ENCODE measurements at places on chromosomes 1 and 21.

DNA sequence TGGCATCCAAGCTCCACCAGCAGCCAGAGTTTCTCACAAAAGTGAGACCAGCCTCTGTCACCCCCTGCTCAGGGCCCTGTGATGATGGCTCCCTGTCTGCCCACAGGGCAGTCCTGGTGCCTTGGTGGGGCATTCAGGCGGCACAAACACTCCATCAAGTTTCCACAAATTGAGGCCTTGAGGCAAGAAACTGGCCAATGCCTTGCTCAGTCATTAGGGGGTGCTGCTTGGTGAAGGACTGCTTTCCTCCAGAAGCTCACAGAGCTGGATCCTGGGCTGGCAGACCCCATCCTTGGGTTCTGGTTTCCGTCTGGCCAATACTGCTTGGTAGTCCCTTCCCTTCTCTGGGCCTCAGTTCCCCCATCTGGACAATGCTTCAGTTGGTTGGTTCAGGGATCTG lies 12.5 kb upstream of the AHDC1 start:
- peaks cover 12% of the 10 kb centered on the region for H3K27me3 ChIP-seq
- peaks cover 13% of the 10 kb centered on the region for H3K4me1 ChIP-seq

DNA sequence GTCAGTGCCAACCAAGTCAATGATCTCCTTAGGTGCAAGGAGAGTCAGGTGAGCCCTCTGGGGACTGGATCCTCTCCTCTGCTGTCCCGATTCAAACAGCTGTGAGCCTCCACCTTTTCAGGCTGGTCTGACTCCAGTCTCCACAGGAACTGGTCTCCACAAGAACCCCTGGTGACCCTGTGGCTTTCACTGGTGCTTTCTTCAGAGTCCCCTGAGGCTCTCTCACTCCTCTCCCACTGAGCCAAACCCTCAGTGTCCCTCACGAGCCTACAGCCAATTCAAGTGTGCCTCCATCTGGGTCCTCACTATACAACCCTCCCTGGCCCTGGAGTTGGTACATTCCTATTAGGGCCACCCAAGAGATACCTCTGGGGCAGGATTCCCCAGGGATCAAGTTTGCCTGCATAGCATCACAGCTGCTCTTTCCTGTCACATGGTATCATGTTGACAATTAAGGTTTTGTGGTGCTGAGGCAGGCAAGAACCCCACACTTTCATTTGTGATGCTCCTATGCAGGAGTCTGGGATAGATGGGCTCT lies 5.2 kb upstream of the NGF start:
- DNase-seq, result no peak
- H3K4me3 ChIP-seq, result no peak overlapping the region
- no peaks in the 10 kb centered on the region for H3K4me1 ChIP-seq
- no peak overlapping the region for H3K27ac ChIP-seq

DNA sequence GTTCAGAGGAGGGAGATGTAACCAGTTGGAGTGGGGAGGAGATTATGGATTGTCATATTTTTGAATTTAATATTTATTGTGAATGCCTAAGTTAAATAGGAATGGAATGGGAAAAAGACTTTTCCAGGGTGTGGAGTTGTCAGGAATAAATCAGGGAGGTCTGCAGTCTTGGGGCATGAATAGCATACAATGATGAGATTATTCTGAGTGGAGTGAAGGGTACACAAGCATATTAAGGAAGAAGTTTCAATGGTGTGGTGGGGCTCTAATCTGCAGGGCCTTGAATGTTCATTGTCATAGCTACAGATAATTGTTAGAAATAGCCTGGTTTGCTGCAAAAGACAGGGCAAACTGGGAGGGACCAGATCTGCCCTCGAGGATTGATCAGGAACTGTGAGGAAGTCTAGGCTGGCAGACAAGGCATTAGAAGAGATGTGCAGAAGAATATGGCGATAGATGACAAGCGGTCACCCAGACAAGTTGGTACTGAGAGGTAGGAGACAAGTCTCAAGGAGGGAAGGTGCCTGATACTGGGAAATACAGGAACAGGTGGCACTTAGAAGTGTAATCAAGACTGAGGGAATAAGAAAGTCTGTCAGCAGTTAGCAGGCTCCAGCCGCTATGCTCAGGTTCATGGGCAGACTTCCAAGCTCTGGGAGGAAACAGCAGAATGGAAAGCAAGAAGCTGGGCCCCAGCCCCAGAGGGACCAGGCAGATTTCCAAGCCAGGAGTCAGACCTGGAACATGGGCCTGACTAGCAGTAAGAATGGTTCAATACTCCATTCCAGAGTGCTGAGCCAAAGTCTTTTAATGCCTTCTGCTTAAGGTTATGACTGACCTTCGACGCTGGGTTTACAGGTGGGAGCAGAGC lies 20.9 kb upstream of the RGL1 start:
- no peak for DNase-seq
- no peaks in the 10 kb centered on the region for H3K36me3 ChIP-seq
- no peak overlapping the region for H3K4me3 ChIP-seq
- no peak overlapping the region for H3K27ac ChIP-seq

DNA sequence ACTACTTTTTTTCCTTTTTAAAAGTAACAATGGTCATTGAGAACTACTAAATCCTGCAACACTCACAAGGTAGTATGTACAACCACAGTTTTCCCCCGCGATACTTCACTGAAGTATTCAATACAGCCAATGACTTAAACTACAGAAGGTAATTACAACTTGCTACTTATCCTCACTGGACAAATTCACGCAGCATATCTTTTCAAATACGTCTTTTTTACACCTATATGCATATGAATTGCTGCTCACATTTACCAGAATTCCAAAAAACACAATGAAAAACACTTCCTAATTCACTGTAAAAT lies 12.4 kb downstream of the NRIP1 start:
- no peaks in the 10 kb centered on the region for H3K27me3 ChIP-seq
- peak overlapping the region; percentile 73 for H3K4me3 ChIP-seq
- DNase-seq, result no peak
- H3K36me3 ChIP-seq, result no peaks in the 10 kb centered on the region
- H3K27ac ChIP-seq, result no peak overlapping the region

- no peaks in the 10 kb centered on the region for H3K4me1 ChIP-seq
- no peak overlapping the region for H3K27ac ChIP-seq
- no peaks in the 10 kb centered on the region for H3K27me3 ChIP-seq
- no peaks in the 10 kb centered on the region for H3K36me3 ChIP-seq
- DNase-seq, result no peak
- no peak overlapping the region for H3K4me3 ChIP-seq
These were observed 111.9 kb upstream of the KAZN start for GRCh38 chr1:14486401-14487201.

DNA sequence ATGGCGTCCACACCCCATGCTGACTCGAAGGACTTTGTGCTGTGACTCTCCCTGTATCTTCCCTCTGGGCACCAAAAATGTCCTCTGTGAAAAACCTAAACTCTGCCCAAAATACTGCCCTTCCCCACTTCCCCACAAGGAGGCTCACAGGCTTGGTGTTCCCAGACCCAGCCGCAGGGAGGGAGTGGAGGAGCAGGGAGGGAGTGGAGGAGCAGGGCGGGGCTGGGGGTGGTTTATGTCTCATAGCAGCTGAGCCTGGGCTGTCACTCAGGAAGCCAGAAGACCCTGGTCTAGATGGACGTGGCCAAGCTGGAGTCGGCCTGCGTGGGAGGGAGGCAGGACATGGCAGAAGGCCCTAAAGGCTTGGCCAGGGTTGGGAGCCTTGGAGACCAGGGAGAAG lies 461.7 kb downstream of the PTPRU start:
- no peak overlapping the region for H3K4me3 ChIP-seq
- H3K36me3 ChIP-seq, result no peaks in the 10 kb centered on the region
- no peaks in the 10 kb centered on the region for H3K4me1 ChIP-seq
- peaks cover 1% of the 10 kb centered on the region for H3K27me3 ChIP-seq

DNA sequence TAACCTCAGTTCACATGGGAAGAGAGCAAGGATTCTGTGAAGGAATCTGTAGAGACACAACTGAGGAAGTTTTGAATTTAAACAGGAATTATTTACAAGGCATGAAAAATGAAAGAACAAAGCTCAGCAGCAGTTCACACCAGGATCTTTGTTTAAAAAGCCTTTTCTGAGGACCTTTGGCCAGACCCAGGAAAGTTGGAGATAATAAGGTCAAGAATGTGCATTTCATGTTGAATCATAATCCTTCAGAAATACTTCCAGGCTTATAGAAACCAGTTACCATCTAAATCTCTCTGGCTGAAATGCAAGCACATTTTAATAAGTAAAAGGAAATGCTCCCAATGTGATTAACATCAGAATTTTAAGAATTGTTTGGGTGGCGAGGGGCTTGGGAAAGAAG lies 2.7 kb downstream of the CLIC6 start:
- DNase-seq, result no peak
- no peaks in the 10 kb centered on the region for H3K36me3 ChIP-seq
- H3K27me3 ChIP-seq, result peaks cover 7% of the 10 kb centered on the region
- H3K27ac ChIP-seq, result no peak overlapping the region
- no peak overlapping the region for H3K4me3 ChIP-seq

DNA sequence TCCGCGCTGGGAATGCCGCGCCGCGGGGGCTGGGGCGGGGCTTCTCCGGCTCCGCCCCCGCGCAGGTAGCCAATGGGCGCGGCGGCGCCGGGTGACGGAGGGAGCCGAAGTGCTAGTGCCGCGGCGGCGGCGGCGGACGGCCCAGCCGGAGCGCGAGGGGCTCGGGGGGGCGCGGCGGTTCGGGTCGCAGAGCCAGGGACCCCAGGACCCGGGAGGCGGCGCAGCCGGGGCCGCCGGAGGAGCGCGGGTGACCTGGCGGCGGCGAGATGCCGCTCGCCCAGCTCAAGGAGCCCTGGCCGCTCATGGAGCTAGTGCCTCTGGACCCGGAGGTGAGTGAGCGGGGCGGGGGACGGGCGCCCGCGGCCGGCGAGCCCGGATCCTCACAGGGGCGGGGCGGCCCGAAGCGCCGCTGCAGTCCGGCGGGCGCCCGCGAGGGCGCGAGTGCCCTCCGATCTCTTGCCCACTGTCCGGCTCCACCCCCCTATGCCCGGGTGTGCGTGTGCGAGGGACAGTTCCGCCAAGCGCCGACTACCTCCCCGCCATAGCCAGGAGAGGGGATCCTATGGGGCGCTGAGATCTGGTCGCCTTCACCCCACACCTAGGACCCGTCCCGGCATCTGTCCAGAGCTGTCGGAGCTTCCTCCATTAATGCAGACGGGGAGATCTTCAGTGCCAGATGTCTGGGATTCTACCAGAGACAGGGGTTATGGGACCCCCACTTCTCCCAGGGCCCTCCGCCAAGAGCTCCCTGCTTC lies at the start of gene RPS6KA1:
TSS of gene RPS6KA1 (plus strand) at position 107 of the 755 bp plus-strand sequence. CDS start at position 267, 160 bp downstream.
- peak; percentile 71 for DNase-seq
- peak within 1 kb of the TSS; percentile 82 for H3K27ac ChIP-seq
- H3K4me3 ChIP-seq, result peak within 1 kb of the TSS; percentile 87
- H3K4me1 ChIP-seq, result peaks cover 33% of the 10 kb centered on the region

Measured in immature natural killer cell (primary cell).